Upper lobe of left lung (tissue), 6 donors: ENCODE measurements at places on chromosomes 6 and 20. TPM values are rescaled to one million over a fixed set of nuclear protein-coding genes. Genes with fewer than 3 reads are reported as not detected.

The IPCEF1 gene
- total RNA-seq, result 5.5 TPM

The PCK1 gene
- total RNA-seq, result not detected

The RNF114 gene
- total RNA-seq, result 248 TPM

The TFAP2D gene
- total RNA-seq, result not detected

The PTPRT gene
- 7.1 TPM for total RNA-seq

The BPIFB2 gene
- 3.1 TPM for total RNA-seq

DNA sequence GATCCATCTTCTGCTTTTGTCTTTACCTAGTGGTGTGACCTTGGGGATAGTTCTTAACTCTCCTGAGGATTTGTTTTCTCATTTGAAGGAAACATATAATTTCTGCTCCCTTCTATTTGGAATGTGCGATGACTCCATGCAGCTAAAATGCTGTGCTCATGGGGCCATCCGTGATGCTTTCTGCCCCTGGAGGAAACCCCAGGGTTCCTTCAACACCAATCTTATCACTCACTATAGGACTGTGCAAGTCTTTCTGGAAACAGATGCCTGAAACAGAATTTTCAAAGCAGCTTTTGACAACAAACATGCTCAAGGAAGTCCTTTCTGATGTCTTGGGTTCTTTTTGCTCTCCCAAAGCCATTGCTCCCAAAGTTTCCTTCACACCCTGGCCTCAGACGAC is 128.8 kb upstream of the GGTLC1 start:
- H3K27me3 ChIP-seq, result no peaks in the 10 kb centered on the region
- no peaks in the 10 kb centered on the region for H3K36me3 ChIP-seq
- no peak overlapping the region for H3K4me3 ChIP-seq
- no peaks in the 10 kb centered on the region for H3K4me1 ChIP-seq
- no peak for DNase-seq
- H3K27ac ChIP-seq, result no peak overlapping the region

DNA sequence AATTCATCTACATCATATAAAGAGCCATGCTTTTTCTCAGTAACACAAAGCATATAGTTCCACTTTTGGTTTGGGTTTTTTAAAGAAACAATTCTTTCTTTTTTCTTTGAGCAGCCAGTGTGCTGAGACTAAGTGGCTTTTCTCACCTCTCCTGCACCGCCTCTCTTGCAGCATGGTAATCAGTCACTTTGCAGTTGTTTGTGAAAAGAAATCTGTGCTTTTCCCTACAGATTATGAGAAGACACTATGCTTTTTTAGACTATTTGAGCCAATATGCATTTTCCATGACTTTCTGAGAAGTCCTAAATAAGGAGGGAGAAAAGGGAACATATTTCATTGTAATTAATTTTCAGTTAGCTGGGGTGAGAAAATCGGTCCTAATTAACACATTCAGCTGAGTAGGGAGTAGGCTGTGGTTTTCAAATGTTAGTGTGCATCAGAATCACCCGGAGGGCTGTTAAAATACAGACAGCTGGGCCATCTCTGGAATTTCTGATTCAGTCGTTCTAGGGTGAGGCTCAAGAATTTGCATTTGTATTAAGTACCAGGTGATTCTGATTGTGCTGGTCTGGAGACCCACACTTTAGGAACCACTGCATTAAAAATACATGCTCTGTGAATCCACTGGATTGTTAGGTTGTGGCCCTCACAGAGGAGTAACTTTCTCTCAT is 155.2 kb downstream of the TINAG start:
- H3K27me3 ChIP-seq, result no peaks in the 10 kb centered on the region
- H3K4me3 ChIP-seq, result no peak overlapping the region
- H3K4me1 ChIP-seq, result no peaks in the 10 kb centered on the region
- H3K36me3 ChIP-seq, result no peaks in the 10 kb centered on the region
- H3K27ac ChIP-seq, result no peak overlapping the region
- no peak for DNase-seq

DNA sequence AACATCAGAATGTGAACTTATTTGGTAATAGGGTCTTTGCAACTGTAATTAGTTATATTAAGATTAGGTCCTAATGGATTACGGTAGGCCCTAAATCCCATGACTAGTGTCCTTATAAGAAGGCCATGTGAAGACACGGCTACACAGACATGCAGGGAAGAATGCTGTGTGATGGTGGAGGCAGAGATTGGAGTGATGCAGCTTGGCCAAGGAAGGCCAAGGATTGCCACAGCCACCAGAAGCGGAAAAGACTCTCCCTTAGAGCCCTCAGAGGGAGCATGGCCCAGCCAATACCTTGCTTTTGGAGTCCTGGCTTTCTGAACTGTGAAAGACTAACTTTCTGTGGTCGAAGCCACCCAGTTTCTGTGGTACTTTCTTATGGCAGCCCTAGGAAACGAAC is 9.7 kb upstream of the SMIM13 start:
- no peak for DNase-seq
- no peak overlapping the region for H3K27ac ChIP-seq
- H3K27me3 ChIP-seq, result no peaks in the 10 kb centered on the region
- no peaks in the 10 kb centered on the region for H3K4me1 ChIP-seq
- no peak overlapping the region for H3K4me3 ChIP-seq

- no peak overlapping the region for H3K4me3 ChIP-seq
- no peaks in the 10 kb centered on the region for H3K4me1 ChIP-seq
- no peak overlapping the region for H3K27ac ChIP-seq
- no peaks in the 10 kb centered on the region for H3K27me3 ChIP-seq
- no peak for DNase-seq
These were observed 33.9 kb upstream of the TINAG start for GRCh38 chr6:54274383-54274782.

The ERVFRD-1 gene
- total RNA-seq, result 0.71 TPM

GRCh38 chr6:33616113-33616512 is 5.0 kb upstream of the ITPR3 start:
- H3K4me3 ChIP-seq, result no peak overlapping the region
- no peak for DNase-seq
- H3K4me1 ChIP-seq, result peaks cover 8% of the 10 kb centered on the region
- H3K27me3 ChIP-seq, result no peaks in the 10 kb centered on the region
- H3K36me3 ChIP-seq, result no peaks in the 10 kb centered on the region

- H3K4me1 ChIP-seq, result no peaks in the 10 kb centered on the region
- no peak overlapping the region for H3K4me3 ChIP-seq
- no peak overlapping the region for H3K27ac ChIP-seq
These were observed 677.2 kb upstream of the SLC35B3 start for GRCh38 chr6:9112544-9112943.

The CLIC5 gene
- total RNA-seq, result 119 TPM

DNA sequence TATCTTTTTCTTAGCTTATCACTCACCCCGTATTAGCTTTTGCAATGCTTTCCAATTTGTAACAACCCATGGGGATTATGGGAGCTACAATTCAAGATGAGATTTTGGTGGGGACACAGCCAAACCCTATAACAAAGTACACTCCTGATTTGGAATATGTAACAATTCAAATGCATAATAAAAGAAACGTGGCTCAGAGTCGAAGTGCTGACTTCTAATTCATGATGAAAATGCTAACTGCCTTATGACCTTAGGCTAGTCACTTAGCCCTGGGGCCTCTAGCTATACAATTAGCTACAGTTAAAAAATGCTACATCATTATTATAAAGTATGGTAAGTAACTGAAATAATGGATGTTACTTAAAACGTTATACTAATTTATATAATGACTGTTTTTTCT is 955.0 kb upstream of the FLRT3 start:
- no peak for DNase-seq
- no peak overlapping the region for H3K27ac ChIP-seq
- H3K4me1 ChIP-seq, result no peaks in the 10 kb centered on the region
- no peak overlapping the region for H3K4me3 ChIP-seq
- no peaks in the 10 kb centered on the region for H3K27me3 ChIP-seq

DNA sequence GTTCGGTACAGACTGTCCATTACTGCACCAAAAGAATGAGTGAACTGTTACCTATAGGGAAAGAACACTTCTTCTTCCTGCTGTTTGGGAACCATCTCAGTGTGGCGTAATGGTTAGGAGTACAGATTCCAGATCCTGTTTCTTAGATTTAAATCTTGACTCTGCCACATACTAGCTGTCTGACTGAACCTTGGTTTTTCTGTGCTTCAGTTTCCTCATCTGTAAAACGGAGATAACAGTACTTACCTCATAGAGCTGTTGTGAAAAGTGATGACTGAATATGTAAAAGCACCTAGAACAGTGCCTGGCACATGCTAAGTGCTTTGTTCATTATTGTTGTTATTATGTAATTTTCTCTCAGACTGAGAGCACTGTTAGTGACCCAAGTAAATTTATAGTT is 39.8 kb downstream of the STX11 start:
- no peaks in the 10 kb centered on the region for H3K36me3 ChIP-seq
- no peak for DNase-seq
- H3K27ac ChIP-seq, result no peak overlapping the region
- H3K27me3 ChIP-seq, result no peaks in the 10 kb centered on the region
- H3K4me3 ChIP-seq, result no peak overlapping the region
- H3K4me1 ChIP-seq, result peaks cover 12% of the 10 kb centered on the region

DNA sequence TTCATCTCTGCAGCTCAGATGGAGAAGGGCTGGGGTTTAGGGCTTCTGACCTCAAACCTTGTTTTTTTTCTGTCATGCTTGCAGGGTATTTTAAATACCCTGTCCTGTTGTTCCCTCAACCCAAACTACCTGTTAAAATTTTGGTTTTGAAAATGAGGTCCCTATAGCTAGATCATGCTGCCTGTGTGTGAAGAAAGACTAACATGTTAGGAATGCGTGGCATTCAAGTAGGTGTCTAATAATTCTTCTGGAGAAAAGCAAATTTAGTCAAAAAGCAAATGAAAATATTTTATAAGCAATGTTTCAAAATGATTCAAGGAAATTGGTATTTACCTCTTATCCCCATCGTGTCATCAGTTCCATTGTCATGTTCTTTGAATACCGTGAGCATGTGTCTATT is 77.2 kb upstream of the C20orf144 start:
- no peak overlapping the region for H3K27ac ChIP-seq
- H3K36me3 ChIP-seq, result no peaks in the 10 kb centered on the region
- H3K4me3 ChIP-seq, result no peak overlapping the region
- DNase-seq, result no peak
- H3K27me3 ChIP-seq, result no peaks in the 10 kb centered on the region
- H3K4me1 ChIP-seq, result peaks cover 3% of the 10 kb centered on the region

DNA sequence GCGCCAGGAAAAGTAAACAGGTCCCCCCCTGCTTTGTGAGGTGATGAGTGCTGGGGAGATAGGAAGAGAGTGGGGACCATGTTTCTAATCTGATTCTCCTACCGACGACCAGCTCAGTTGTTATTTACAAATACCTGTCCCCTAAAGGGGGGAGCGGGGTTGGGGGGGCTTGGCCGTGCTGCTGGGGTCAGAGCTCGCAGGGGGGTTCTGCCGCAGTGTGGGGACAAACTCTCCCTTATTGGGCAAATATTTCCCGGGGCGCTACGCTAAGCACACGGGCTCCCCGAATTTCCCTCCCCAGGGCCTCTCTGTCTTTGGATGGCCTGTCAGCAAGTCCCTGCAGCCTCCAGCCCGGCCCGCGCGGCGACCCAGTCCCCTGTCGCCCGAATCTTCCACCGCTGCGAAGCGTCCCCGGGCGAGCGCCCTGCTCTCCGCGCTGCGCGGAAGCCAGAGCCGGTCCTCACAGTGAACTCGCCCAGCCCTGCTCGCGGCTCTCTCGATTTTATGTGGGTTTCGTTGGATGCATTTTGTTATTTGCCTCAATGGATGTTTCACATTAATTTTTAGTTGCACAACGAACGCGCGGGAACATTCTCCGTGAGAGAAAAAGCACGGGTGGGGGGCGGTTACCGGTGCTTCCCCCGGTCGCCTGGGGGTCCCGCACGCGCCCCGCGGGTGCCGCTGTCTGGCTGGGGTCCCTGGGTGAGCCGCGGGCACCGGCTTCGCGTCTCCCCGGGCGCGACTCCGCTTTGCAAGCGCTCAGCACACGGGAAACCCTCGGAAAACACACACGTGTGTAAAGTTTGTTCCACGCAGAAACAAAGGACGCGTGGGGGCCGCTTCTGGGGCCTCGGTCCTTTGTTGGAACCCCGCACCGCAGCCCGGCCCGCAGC is 1.5 kb upstream of the STX16 start:
- peak overlapping the region; percentile 99 for H3K4me3 ChIP-seq
- peak overlapping the region; percentile 89 for H3K27ac ChIP-seq
- peaks cover 18% of the 10 kb centered on the region for H3K4me1 ChIP-seq
- no peaks in the 10 kb centered on the region for H3K36me3 ChIP-seq

DNA sequence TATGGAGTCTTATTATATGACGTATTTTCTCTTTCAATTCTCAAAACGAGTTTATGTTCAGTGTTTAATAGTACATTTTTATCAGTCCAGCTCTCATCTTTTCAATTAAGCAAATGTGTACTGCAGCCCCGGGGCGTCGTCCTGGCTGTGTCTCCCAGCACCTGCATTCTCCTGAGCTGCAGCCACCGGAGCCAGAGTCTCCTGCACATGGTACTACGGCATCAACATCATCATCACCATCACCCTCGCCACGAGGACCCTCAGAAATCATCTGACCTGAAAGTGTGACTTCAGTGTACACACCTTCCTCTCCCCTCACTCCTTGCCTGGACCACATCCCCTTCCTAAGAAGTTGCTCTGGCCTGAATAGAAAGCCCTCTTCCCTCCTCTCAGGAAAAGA is 267.7 kb upstream of the ARID1B start:
- H3K27ac ChIP-seq, result no peak overlapping the region
- DNase-seq, result no peak
- H3K36me3 ChIP-seq, result no peaks in the 10 kb centered on the region

GRCh38 chr20:50575865-50576720 is 65.9 kb downstream of the PTPN1 start:
- peak; percentile 81 for DNase-seq
- H3K4me3 ChIP-seq, result no peak overlapping the region
- peaks cover 50% of the 10 kb centered on the region for H3K36me3 ChIP-seq
- H3K4me1 ChIP-seq, result peaks cover 31% of the 10 kb centered on the region
- no peaks in the 10 kb centered on the region for H3K27me3 ChIP-seq
